ENCODE measurements at places on chromosomes 12 and 14.
A peak's percentile ranks its signal among the peaks of the same experiment; 100 is the strongest.

GRCh38 chr12:78229591-78230101 lies 399.0 kb downstream of the NAV3 start:
- DNase-seq = no peak

- peak; percentile 70 for DNase-seq
Measured at GRCh38 chr14:72291908-72292688, 359.9 kb downstream of the RGS6 start.

DNA sequence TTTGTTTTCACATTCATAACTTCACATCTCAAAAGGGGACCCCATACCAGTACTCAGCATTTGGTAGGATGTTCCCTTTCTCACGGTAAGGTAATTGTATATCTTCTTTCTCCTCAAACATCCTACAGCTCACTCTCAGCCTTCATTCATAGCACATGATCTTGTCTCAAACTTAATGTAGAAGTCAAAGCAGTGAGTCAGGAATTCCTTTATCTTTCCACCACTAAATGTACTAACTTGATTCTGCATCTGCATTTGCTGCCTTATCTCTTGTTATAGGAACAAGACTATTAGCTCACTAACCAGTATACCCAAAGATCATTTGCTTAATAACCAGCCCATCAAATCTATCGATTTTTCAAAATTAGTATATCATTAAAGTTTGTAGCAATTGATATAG lies 22.9 kb downstream of the CPSF2 start:
- DNase-seq = no peak

GRCh38 chr14:72801381-72801812 lies 92.5 kb downstream of the DPF3 start:
- no peak for DNase-seq

DNA sequence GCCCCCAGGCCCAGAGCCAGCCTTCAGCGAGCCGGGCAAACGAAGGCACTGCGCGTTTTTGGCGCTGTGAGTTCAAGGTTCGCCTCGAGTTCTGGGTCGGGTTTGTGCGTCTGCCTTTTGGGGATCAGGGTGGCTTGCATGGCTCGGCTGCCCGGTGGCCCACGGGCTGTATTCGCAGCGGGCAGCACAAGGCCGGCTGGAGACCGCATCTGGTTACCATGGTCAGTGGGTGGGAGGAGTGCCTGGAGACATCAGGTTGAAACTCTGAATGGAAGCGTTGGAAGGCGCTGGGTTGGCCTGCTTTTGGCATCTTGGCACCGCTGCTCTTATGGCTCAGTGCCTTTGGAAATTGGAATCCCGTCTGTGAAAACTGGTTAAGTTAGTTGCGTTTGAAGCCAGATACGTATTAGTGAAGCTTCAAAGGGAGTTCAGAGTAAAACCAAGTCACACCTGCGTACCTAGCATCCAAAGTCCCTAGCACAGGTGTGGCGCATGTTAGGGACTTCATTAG lies 50.9 kb downstream of the SNAPC1 start:
- no peak for DNase-seq

GRCh38 chr12:95146769-95147168 lies 70.5 kb downstream of the FGD6 start:
- DNase-seq = no peak

DNA sequence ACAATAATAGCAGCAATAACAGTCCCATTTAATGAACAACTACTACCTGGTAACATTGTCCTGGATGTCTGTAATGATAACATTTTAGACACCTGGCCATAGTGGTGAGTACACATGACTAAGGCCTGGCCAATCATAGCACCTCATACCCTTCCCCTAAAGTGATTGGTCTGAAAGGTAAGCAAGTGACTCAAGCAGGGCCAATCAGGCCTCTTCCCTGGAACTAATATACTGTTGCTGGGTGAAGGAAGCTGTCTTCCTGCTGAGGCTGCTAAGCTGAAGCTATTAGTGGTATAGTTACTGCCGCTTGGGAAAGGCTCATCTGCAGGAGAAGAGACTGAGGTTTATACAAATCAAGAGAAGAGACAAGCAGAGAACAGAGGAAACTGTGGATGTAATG lies 18.7 kb upstream of the NOS1 start:
- no peak for DNase-seq

- no peak for DNase-seq
Measured at GRCh38 chr14:89212386-89213235, 204.4 kb downstream of the FOXN3 start.

GRCh38 chr14:95817271-95817670 lies 59.4 kb upstream of the TUNAR start:
- DNase-seq = no peak

DNA sequence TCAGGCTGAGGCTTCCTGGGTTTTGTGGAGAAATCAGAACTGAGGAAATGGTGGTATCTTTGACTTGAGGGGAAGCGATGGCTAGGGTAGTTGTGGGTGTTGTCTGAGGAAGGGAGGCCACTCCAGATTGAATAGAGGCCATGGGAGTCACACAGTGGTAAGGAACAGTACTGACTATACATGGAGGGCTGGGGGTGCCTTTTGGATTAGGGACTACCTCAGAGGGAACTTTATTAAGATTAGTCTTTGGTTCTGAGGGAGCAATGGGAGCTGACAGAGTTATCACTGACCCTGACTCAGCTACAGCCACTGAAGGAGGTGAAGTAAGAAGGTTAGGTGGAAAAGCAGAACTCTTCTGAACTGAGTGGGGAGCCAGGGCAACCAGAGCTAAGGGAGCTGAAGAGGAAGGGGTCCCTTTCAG lies 4.4 kb downstream of the NACA start:
- no peak for DNase-seq

- DNase-seq = peak; percentile 55
Measured at GRCh38 chr12:122060081-122060501, 18.5 kb upstream of the MLXIP start.

DNA sequence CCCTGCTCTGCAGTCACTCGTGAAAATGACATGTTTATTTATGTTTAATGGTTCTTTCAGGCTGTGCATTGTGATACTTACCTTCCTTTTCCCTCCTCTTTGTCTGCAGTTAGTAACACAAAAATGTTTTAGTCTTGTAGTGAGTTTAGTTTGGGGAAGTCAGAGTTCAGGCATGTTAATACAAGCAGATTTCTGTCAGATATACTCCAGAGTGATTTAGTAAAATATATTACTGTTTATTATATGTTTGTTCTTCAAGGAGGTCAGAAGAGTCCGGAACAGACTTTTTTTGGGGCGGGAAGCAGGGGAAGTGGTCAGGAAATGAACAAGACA lies 28.7 kb downstream of the MSRB3 start:
- DNase-seq = no peak

- no peak for DNase-seq
Measured at GRCh38 chr12:30707613-30708342, 12.1 kb upstream of the IPO8 start.

- no peak for DNase-seq
Measured at GRCh38 chr12:90910958-90911357, 44.0 kb downstream of the CCER1 start.

DNA sequence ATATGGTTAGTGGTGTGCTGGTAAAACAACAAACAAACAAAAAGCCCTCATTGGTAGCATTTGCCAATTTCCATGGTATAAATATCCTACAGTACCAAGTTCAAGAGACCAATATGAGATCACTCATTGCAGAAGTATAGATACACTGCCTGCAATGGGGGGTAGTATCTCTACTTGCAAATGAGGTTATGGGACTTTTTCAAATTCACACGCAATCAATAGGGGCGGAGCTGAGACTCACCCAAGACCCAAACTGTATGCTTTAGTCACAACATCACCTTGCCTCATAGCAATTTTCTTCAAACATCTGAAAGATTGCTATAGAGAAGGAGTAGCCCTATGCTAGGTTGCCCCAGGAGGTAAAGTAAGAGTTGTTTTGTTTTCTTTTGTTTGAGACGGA lies 93.7 kb downstream of the VCPKMT start:
- DNase-seq = no peak

GRCh38 chr14:24673059-24673458 lies 39.1 kb upstream of the GZMB start:
- no peak for DNase-seq

DNA sequence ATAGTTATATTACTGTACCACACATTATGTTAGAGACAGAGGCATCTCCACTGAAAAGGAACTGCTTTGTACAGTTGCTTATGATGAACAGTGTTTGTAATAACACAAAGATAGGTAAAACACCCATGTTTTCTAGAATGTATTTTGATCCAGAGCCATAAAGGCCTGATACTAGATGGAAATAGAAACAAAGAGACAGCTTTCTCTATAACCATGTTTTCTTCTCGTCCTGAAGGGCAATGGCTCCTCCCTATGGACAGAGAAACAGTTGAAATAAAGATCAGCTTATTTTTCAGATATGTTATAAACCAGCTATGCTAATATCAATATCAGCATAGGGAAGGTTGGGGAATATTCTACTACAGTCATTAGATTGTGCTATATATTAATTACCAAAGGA lies 109.2 kb downstream of the ATXN7L3B start:
- no peak for DNase-seq

DNA sequence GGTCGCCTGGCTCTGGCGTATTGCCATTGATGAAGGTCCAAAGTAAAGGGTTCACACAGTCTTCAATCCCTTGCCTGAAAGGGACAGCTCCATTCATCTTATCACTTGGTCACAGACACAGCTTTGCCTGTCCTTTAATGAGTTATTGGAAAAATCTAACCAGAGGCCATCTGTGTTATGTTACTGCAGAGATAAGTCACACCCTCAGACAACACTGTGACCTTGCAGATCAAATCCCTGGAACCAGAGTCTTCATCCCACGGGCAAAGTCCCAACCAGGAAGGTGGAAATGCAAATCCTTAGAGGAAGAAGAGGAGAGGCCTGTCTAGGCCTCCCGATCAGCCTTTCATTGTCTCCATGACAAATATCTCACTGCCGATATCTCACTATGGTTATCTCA lies 68.3 kb upstream of the SCN8A start:
- DNase-seq = no peak

DNA sequence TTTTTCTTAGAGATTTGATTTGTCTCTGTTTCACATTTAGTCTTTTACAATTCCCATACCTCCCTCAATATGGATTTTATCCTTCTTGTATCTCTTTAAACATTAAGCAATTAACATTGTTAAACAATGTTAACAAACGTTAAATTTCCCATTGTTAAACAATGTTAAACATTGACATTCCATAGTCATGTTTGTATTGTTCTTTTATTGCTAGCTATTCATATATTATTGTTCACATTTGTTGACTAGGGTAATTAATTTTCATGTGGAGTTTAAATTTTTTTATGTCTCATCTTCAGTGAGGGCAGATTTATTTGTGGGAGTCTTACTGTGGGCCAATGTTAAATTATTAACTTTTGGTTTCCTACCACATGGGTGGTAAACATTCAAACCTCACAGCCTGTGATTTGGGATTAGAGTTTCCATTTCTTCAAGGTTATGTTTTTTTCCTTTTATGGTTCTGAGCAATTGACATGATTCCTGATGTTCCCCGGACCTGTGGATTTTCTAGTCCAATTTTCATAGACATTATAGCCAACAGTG lies 294.3 kb downstream of the ALG10B start:
- DNase-seq = no peak

DNA sequence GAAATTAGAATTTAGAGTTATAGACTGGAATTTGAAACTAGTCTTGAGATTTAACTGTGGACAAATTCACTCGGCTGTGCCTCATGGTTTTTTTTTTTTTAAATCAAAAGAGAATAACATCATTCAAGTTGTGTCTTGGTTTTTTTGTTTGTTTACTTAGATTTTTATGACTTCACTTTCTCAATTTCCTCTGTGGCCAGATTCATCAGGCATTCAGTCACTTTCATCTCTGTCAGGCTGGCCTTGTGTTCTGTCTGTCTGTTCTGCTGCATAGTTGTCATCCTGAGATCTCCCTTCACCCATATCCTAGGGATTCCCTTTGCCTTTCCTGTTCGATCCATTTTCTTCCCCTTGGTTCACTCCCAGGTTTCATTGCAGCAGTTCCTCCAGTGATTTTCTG lies 10.0 kb downstream of the MARK3 start:
- DNase-seq = no peak

DNA sequence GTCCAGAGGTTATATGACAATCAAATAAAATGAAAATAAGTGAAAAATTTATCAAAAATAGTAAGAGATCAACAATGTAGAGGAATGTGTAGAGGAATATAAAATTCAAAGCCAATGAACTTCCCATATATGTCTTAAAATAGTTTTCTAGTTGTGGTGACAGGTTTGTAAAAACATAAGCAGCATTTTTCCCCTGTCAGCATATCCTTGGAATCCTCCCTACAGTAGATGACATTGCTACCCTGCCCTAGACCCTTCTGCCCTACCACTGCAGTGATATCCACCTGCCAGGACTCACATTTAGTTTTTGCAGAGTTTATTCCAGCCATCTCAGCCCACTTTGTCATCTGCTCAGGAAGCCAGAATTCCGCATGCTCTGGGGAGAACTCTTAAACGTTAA lies 842.0 kb downstream of the RPS29 start:
- DNase-seq = no peak

GRCh38 chr12:59587710-59588109 lies 8.1 kb upstream of the SLC16A7 start:
- DNase-seq = no peak

DNA sequence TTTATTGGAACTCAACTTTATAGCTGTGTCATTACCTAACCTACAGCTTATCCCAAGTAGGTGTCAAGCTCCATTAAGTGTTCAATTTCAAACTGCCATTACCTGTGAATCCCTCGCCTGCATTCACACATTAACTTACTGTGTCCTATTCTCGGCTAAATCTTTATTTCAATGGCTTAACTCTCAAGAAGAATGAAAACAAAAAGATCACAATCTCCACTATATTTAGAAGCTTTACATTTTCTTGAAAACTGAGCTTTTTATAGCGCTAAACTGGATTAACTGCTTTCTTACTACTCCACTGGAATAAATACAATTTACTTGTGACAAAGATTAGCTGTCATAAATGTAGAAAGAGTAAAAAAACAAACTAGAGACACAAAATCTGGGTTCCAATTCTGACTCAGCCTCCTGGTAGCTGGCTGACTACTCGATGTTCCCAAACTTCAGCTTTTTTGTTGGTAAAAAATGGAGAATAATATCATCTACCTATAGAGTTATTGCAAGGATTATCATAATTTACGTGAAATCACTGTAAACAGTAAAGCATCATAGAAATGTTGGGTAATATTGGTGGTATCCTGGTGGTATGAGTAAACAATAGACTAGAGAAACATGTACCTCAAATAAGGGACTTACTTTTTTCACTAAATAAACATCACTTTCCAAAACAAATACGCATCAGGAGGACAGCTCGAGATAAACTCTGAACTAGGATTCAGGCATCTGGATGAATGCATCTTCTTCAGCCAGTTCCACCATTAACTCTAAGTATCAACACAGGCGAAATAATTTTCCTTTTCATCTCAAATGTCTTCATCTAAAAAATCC lies 1.7 kb downstream of the RALGAPA1 start:
- no peak for DNase-seq

DNA sequence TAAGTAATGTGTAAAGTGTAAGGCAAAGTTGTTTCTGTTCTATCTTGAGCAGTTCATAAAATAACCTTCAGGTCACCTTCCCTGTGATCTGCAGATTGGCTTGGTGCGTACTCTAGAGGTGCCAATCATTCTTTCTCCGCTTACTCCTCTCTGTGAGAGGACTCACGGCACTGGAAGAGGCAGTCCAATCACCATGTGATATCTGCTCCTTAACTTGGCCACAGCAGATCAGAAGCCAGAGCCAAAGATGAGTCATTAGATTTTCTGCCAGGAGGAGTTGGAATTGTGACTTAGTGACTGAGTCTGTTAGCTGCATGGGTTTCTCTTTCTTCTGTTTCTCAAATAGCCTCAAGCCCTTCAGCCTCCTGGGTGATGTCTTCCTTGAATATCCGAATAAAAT lies 165.5 kb downstream of the SLC41A2 start:
- no peak for DNase-seq

All from renal cortex interstitium (tissue), 15 donors.